ENCODE measurements at places on chromosomes 7 and 10.

DNA sequence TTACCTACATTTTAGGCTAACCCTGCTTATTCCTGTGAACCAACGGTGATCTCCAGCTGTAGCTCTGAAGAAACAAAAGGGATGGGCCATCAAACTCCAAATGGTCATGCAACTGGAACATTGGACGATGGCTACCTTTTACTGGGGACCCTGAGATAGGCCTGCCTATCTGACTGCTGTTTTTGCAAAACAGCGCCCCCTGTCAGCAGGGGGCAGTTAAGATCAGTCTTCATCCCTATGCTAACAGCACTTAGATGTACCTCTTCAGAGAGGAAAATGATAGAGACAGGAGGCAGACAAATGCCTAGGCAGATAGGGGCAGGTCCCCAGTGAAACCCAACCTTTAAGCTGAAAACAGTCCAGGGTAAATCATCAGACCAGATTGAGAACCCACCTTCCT lies 1085.4 kb upstream of the SORCS1 start:
- DNase-seq, result no peak

- DNase-seq, result peak; percentile 26
Observed at GRCh38 chr10:79234391-79235315, 112.6 kb upstream of the PPIF start.

GRCh38 chr10:132978542-132978941 lies 36.2 kb upstream of the CFAP46 start:
- DNase-seq, result no peak

DNA sequence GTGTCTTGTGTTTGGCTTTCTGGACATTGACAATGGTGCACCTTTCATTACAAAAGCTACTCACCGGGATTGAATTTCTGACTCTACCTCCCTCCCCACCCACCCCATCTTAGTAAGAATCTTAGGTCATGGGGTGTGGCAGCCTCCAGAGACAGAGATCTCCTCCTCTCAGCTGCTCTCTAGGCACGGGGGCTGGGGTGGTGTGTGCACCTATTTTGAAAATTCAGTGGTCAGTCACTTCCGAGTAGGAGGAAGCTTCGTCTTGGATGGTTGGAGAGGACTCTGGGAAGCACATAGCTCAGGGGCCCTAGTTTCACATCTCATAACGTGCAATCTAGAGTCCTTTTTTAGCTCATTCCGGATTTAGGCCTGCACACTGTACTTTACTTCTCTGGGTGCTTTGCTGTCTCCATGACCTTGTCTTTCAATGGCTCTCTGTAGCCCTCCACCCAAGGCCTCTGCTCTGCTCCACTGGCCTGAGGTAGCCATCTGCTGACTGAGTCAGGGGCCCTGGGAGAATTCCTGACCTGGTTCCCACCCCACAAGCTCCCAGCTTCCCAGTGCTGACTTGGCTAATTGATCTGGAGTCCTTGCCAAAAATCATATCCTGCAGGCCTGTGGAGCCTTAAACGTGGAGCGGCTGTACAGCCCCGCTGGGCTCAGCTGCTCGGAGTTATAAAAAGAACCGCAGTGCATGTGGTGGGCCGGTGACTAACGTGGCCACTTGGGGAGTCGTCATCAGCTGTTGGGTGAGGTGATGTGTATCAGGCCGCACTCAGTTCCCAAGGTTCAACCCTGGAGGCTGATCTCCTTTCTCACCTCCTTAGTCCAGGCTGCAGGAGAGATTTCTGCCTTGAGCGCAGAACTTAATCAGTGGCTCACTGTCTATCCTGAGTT lies 19.3 kb upstream of the ADAMTS14 start:
- DNase-seq, result peak; percentile 99

DNA sequence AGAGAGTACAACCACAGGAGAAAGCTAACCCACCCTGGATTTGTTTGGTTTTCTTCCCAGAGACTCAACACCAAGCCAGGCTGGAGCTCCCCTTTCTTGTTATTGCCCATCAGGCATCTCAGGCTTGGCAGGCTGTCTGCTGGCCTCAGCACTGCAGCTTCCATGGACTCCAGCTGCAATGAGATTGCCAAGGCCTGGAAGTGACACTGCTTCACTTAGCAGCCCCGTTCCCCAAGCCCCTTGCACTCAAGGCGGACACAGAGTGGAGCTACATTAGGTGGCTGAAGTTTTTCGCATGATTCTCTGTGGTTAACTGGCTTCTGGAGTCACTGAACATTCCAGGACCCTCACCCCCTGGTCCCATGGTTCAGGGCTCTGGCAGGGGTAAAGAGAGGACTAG lies 163.1 kb upstream of the GDF10 start:
- DNase-seq, result no peak

DNA sequence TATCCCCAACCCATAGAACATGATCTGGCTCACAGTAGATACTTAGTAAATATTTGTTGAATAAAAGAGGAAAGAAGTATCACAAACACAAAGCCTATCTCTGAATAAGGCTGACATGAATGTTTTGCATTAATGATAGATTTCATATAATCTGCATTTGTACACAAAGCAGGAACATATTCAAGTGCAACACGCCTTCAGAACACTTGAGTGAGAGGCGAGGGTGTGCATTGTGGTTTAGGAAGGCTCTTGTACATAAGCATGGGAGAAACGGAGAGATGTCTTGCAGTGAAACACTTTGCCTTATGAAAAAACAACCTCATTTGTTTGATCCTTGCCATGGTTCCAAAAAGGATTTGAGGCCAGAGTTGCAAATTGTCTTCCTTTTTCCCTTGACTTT lies 14.1 kb upstream of the SFMBT2 start:
- DNase-seq, result no peak
